ENCODE measurements at places on chromosomes 6 and 20. TPM values are rescaled to one million over a fixed set of nuclear protein-coding genes. Genes with fewer than 3 reads are reported as not detected.

SOBP gene
- 22.9 TPM for total RNA-seq

NKX2-2 gene
- not detected for total RNA-seq

HAO1 gene
- not detected for total RNA-seq

SLC35B2 gene
- total RNA-seq = 20.2 TPM

MUCL3 gene
- not detected for total RNA-seq

SLC44A4 gene
- 0.08 TPM for total RNA-seq

PLN gene
- total RNA-seq = 2,329 TPM

BTNL2 gene
- total RNA-seq = not detected

CTCFL gene
- total RNA-seq = not detected

NRSN1 gene
- total RNA-seq = not detected

HLA-DRB1 gene
- 26.4 TPM for total RNA-seq

INSM1 gene
- not detected for total RNA-seq

PPP2R5D gene
- total RNA-seq = 32.7 TPM

EPPIN gene
- not detected for total RNA-seq

MRAP2 gene
- 0.16 TPM for total RNA-seq

ARFGEF3 gene
- 2.0 TPM for total RNA-seq

FAM83D gene
- 0.77 TPM for total RNA-seq

GHRH gene
- total RNA-seq = 0.93 TPM

RHAG gene
- 0.44 TPM for total RNA-seq

WFDC10B gene
- total RNA-seq = not detected

MAPK13 gene
- 0.33 TPM for total RNA-seq

FBXO30 gene
- total RNA-seq = 16.7 TPM

NR2E1 gene
- total RNA-seq = not detected

HCK gene
- 4.3 TPM for total RNA-seq

CDSN gene
- not detected for total RNA-seq

LPA gene
- total RNA-seq = not detected

POLR3F gene
- 8.4 TPM for total RNA-seq

HLA-DRA gene
- 87.3 TPM for total RNA-seq

HSPA1L gene
- total RNA-seq = 2.2 TPM

PHACTR3 gene
- 4.3 TPM for total RNA-seq

LIN28B gene
- total RNA-seq = not detected

DACT2 gene
- 2.3 TPM for total RNA-seq

PRICKLE4 gene
- 0.88 TPM for total RNA-seq

BTN1A1 gene
- total RNA-seq = not detected

TENT5A gene
- total RNA-seq = 44.4 TPM

ADGRF5 gene
- total RNA-seq = 42.1 TPM

RTF2 gene
- 88.7 TPM for total RNA-seq

BNIP5 gene
- total RNA-seq = not detected
